ENCODE measurements at places on chromosomes 3 and 15.

DNA sequence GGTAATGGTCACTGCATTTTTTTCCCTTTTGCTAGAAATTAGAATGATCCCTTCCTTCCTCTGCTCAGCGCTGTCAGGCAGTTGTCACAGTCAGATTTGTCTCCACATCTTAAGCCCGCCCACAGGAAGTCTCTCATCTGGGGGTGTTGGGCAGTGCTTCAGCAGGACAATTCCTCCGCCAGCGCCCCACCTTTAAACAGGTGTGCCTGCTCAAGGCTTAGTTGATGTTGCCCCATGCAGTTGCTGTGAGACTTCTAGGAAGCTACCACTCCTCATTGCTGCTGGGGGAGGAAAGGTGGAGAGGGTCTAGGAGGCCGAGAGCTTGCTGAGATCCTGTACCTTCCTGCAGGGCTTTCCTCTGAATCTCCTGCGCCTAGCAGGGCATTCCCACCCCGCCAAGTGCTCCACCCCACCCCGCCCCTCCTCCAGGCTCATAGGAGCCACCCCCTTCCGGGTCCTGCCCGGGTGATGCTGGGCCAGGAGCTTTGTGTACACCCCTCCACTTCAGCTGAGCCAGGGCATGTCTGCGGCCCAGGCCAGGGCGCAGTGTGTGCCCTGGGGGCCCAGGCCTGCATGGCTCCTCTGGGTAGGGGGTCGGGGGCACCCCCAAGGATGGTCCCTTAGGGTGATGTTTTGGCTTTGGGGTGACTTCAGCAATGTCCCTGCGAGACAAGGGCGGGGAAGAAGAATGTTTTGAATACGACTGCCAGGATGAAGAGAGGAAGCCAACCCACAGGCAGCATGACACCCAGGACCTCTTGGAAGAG lies 68.7 kb downstream of the TRAK1 start:
- no peak for DNase-seq

DNA sequence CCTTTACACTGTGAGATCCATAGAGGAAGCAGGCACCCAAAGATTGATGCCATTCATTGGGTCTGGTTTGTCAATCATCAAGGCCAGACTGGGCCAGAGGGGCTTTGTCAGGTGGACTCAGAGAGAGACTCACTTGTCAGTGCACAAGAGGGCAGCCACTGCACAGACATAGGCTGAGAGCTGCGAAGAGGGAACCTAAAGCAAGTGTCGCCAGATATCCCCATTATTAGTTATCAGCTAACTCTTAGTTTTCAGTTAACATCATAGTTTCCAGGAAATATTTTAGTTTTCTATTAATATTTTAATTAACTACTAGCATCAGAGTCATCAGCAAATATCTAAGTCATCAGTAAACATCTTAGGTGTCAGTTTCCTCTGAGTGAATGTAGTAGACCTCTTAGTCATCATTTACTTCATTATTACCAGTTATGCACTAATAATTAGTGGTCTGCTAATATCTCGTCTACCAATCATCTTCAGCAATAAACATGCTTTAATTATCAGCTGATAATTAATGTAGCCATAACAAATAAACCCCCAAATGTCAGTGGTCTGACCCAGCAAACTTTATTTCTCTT lies 41.7 kb upstream of the LIMD1 start:
- no peak for DNase-seq

DNA sequence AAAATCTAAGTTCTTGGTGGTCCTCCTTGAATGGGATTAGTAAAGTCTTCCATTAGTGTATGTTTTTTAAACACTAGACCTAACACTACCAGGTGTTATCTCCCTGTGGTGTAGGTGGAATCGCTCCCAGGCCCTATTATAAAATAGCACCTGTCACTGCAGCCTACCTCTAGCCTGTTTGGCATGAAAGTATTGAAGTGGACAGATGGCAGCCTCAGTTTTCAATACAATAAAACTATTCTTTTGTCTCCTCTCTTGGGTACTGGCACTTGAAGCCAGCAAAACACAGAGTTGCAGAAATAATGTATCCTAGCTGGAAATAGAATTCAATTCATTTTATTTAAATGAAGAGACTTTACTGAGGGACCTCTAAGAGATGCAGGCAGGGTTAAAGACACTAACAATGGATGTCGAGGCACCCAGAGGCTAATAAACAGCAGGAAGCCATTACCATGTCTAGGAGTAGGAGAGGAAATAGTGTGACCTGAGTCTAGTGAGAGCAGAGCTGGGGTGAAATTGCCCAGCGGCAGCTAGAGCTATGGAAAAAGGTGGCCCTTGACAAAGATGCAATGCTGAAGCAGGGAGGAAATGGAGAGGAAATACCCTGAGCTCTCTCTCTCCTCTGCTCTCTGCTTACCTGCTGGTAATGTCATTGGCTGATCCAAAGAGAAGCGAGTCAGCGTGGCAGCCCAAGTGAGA lies 49.1 kb upstream of the TMEM158 start:
- no peak for DNase-seq

- DNase-seq: no peak
Observed at GRCh38 chr3:158165730-158166129, 55.8 kb downstream of the RSRC1 start.

DNA sequence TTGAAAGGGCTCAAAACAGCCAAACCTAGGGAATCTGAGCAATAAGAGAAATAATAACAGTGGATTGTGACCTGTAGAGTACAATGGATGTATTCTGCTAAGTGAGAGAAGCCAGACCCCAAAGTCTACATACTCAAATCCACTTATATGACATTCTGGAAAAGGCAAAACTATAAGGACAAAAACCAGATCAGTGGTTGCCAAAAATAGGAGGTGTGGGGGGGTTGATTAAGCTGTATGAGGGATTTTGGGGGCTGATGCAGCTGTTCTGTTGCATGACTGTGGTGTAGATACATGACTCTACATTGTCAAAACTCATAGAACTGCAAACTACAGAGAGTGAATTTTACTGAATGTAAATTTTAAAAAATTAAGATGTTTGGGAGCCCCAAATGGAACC lies 20.1 kb upstream of the CGNL1 start:
- no peak for DNase-seq

GRCh38 chr3:52848617-52849016 lies 13.8 kb upstream of the MUSTN1 start:
- no peak for DNase-seq

GRCh38 chr3:119664370-119664769 lies 4.0 kb upstream of the POPDC2 start:
- no peak for DNase-seq

DNA sequence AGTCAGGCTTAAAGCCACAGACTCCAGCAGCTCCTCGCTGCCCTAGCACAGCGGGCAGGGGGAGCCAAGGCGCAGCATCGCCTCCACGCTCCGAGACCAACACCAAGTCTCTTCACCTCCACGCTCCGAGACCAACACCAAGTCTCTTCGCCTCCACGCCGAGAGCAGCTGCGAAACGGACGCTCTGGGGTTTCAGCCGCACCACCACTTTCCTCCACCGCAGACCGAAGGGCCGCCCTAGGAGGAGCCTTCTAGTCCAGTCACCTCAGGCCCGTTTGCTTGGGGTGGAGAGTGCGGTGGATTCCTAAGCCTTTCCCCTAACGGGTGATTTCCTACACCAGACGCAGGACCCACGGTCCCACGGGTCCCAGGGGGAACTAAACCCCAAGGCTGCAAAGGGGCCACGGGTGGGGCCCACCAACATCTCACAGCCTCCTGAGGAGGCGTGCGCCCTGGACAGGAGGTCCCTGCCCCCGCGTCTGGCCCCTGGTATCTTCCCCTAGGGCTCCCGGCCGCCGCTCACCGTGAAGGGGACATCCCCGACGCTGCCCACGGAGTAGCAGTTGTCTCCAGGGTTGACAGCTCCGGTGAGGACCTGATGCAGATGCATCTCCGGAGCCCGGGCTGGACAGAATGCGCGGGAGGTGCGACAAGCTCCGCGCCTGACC lies 501 bp downstream of the DMXL2 start:
- peak; percentile 12 for DNase-seq

DNA sequence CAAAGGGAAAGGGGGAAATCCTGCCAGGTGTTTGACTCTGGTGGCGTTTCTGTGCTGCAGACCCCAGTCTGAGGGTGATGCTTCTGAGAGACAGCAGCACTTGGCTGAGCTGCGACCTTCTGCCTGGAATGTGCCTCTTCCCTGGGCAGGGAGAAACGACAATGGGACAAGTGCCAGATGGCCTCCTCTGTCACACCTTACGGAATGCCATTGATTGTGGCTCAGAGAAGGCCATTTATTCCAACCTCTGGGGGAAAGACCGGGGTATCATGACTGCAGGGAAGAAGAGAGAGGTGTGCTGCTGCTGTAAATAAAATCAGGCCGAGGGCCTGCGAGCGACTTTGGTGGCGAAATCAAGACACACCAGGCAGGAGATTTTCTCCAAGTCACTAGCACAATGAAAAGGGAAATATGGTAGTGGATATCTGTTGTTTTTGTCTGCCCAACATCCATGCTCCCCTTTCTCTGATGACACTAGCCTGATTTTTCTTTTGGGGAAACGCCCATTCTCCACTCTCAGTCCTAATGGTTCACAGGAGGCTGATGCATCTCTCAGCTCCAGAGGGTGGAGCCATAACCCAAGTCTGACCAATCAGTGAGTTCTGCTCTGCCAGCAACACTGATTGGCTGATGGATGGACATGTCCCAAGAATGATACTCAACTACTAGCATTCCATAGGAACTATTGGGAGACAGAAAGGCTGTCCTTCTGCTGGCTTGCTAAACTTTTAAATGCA lies 336.1 kb downstream of the FOXP1 start:
- no peak for DNase-seq

DNA sequence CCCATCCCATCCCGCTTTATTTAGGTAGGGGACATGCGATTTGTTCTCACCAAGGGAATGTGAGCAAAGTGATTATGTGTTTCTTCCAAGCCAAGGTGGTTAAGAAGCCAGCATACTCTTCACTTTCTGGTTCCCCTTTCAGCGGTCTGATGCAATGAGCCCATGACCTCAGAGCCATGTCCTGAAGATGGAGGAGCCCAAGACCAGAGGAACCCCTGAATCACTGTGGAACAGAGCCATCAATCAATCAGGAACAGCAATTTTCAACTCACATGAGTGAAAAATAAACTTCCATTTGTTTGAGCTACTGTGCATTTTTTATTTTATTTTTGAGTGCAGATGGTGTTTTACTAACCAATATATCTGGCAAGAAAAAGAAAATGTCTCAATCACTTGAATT lies 10.8 kb downstream of the THRB start:
- DNase-seq: no peak

- DNase-seq: no peak
Observed at GRCh38 chr3:130491431-130491830, 25.5 kb upstream of the COL6A6 start.

DNA sequence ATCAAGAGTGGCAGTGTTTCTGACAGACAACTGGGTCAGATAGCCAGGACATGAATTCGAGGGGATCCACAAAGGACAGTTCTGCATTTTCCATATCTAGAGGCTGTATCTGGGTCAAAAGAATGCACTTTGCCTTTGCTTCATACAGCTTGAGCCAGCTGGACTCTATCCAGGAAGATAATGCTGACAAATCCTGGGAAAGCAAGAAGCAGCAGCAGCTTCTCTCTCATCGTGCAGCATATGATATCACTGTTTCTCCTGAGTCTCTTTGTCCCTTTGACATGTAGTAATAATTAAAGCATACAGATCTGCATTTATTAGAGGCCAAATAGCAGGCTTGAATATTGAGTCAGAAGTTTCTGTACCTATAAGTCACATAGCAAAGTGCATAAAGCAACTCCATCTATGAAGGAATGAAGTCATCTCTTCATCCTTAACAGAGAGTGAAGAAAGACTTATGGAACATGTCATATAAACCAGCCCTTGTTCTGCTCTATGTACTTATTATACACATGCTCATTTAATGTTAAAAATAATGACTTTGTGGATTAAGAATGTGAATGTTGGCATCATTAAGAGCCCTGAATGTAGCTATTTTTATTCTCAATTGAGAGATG lies 236.8 kb upstream of the GBE1 start:
- DNase-seq: no peak

- no peak for DNase-seq
Observed at GRCh38 chr3:126999383-126999782, 16.5 kb downstream of the PLXNA1 start.

DNA sequence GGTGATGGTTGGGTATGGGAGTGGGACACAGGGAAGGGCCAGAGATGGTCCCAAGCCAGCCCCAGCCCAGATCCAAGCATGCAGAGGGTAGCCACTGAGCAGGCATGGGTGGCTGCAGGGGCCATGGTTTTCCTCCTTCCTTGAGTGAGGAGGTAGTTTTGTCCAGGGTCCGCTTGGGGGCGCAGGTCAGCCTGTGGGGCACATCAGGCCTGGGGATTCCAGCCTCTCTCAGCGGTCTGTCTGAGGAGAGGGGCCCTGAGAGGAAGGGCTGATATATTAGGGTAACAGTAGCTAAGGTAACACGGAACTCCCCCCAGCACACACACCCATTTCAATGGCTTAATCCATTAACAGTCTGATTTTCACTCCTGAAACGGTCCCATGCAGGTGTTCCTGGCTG lies 22.7 kb upstream of the LCTL start:
- DNase-seq: no peak

DNA sequence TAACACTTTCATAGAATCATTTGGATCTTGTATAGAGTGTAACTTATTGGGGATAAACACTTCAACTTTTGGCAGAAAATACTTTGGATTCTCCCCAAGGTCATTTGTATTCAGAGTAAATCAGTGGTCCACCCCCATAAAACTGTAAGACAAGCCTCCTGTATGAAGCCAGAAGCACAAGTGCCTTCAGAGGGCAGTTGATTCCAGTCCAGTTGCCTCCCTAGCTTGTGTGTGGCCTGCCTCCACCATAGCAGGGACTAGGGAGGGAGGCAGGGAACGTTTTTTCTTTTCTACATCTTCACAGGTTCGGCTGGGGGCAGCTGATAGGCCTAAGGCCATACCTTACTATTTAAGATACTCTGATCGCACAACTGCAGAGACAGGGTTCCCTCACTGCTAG lies 11.6 kb downstream of the GORASP1 start:
- no peak for DNase-seq

- DNase-seq: no peak
Observed at GRCh38 chr3:64852738-64853137, 164.9 kb upstream of the ADAMTS9 start.

DNA sequence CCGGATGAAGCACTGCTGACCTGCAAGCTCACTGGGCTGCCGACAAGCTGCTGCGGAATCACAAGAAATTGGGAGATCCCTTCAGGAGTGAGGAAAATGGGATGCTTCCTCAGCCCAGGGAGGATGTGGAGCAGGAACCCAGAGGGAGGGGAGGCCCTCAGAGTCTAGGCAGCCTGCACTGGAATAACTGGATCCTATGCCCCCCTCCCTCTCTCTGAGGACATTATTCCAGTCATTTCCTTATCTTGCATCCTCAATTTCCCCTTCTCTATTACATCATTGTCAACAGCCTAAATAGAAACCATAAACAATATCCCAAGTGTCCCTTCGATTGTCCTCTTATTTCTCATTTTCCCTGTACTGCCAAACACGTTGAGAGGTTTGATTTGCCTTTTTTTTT lies 169.0 kb downstream of the OPA1 start:
- DNase-seq: no peak

GRCh38 chr3:18672561-18672960 lies 247.4 kb upstream of the SATB1 start:
- no peak for DNase-seq

GRCh38 chr15:65209701-65210643 lies 1.3 kb downstream of the CILP start:
- DNase-seq: no peak

- DNase-seq: no peak
Observed at GRCh38 chr15:69497076-69497475, 44.5 kb downstream of the RPLP1 start.

- no peak for DNase-seq
Observed at GRCh38 chr15:98722645-98723044, 74.3 kb downstream of the IGF1R start.

Measured in stimulated activated CD4-positive, alpha-beta T cell treated with anti-CD3 and anti-CD28 coated beads, Interleukin-2, amount 100 ng/mL, for 48 hours (primary cell).